ENCODE measurements at places on chromosomes 4 and X. TPM values are rescaled to one million over a fixed set of nuclear protein-coding genes. Genes with fewer than 3 reads are reported as not detected.

Gene SRPX2
- 16.9 TPM for polyA plus RNA-seq

- no peak for DNase-seq
Measured at GRCh38 chr4:174672276-174672675, 150.0 kb upstream of the HPGD start.

DNA sequence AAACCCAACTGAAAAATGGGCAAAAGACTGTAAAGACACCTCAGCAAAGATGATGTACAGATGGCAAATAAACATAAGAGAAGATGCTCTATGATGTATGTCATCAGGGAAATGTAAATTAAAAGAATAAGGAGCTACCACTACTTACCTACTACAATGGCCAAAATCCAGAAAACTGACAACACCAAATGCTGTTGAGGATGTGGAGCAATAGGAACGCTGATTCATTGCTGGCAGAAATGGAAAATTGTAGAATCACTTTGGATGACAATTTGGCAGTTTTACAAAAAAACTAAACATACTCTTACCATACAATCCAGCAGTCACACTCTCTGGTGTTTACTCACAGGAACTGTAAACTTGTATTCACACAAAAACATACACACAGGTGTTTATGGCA is 222.3 kb upstream of the LDB2 start:
- DNase-seq, result no peak

GRCh38 chrX:1813809-1814208 is 198.9 kb downstream of the ASMT start:
- DNase-seq, result no peak

DNA sequence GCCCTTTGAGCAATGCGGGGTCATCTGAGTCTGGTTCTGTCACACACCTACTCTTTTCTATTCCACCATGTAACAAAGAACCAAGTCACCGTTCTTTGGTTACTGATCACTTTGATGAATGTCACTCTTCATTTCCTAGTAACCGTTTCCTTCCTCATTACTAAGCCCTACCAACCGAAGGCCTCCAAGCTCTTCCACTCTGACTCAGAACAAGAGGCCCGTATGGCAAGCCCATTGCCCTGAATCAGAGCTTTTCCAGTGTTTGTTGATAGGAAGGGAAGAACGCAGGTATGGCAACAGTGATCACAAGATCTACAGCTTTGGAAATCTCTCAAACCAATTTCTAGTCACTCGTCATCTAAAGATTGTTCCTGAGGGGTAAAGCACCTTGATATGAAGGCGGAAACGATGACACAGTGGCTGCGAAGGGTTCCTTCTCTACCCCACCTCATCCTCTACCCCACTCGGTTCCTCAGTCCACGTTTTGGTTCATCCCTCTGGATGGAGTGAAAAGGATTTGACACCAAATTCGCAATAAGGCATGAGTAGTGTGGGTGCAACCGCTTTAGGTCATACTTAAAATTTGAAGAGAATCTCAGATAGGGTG is 28.0 kb upstream of the CD40LG start:
- DNase-seq, result no peak
